ENCODE measurements at places on chromosomes 7 and 10. TPM values are rescaled to one million over a fixed set of nuclear protein-coding genes. Genes with fewer than 3 reads are reported as not detected.

TEX36 gene
- not detected for total RNA-seq

AMPH gene
- total RNA-seq, result 5.9 TPM

PRSS37 gene
- not detected for total RNA-seq

CCDC172 gene
- not detected for total RNA-seq

LAMB4 gene
- total RNA-seq, result 0.89 TPM

MNX1 gene
- not detected for total RNA-seq

CPA2 gene
- 1.2 TPM for total RNA-seq

ANKRD1 gene
- total RNA-seq, result 0.36 TPM

NPC1L1 gene
- total RNA-seq, result 0.45 TPM

GAD2 gene
- not detected for total RNA-seq

MYO1G gene
- total RNA-seq, result 8.8 TPM

CDC14C gene
- total RNA-seq, result 0.18 TPM

SEMA3E gene
- total RNA-seq, result 4.1 TPM

ADAM22 gene
- total RNA-seq, result 8.5 TPM

UTF1 gene
- not detected for total RNA-seq

TMEM139 gene
- total RNA-seq, result 10.9 TPM
